Activated naive CD4-positive, alpha-beta T cell treated with anti-CD3 and anti-CD28 coated beads for 36 hours (primary cell): ENCODE measurements at places on chromosomes 7 and 10.

DNA sequence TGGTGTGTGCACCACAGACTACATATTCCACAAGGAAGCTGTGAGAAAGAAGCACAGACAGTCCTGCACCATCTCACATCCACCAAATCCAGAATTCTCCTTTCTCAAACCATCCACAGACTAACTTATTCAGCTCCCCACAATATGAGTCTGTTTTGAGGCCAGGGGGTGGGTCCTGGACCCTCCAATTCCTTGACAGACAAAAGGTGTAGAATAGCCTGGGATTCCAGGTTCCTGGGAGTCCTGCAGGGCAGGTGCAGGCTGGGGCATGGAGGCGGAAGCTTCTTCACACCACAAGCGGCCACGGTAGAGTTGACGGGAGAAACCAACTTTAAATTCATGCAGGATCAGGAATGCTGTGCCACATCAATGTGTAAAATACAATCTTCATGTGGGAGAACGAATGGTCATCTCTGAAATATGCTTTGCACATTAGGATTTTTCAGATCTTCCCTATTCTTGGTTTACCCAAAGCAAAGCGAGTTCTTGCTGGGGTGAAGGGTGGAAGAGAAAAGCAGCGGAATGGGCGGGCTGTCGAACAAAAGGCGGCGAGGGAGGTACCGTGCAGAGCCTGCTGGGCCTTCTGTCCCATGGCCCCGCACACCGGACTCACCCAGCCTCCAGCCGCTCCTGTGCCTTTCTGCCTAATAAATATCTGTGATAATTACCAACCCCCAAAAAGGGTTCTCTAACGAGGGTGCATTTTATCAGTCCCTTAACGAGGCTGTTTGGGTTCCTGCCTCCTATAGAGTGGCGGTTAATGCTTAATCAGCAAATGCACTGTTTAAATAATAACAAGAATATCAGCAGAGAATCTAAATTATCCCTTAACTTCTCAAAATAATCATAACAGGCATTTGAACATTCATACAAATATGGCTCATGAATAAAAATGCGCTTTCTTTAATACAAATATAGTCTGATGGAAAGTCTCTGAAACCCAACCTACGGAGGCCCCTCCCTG is 514.0 kb downstream of the DNAJB6 start:
- no peak for DNase-seq

- DNase-seq: no peak
Measured at GRCh38 chr7:149133028-149133710, 7.0 kb upstream of the ZNF425 start.

- DNase-seq: no peak
Measured at GRCh38 chr10:54282012-54282411, 519.0 kb downstream of the PCDH15 start.

DNA sequence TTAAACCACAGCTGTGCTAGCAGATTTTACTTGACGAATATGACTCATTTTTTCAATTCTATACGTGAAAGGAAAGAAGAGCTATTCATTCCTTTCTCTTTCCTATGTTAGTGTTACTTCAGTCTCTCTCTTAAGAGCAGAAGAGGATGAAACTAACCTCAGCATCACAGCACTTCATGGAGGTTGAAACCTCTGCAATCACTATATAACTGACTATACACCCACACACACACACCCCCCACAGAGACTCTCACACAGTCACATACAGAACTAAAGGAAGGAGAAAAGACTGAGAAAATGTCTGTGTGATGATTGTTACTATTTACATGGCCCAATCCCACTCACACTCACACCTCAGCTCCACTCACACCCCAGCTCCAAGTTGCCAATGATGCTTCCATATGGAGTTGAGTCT is 104.2 kb downstream of the KIF20B start:
- peak; percentile 90 for DNase-seq

DNA sequence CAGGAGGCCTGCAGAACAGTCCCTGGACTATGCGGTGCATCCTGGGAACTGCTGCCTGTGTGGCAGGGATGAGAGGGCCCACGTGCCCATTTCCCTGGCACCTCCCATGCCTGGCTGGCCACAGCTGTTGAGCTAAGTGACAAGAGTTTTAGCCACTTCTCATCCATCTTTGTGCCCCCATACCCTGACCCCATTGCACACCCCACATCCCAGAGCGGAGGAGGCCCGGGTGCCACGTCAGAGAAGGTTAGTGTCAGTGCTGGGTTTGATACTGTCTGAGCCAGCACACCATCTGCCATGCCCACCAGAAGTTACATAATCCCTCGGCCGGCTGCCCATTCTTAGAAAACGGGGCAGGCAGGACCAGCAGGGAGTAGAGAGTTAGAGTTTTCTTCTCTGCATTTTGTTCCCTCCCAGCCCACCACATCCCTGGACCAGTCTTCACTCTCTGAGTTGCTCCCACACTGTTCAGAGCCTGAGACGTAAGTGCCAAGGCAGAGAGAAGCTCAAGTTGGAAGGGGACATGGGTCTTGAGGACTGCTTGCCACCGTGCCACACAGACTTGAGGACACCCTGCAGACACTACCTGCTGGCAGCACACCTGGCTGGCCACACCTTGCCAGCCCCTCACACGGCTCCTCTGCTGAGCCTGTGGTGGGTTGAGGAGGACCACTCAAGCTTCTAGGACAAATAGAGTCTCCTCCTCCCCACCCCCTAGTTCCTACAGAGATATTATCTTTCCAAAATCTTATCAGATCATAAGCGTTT is 13.1 kb downstream of the UNC5B start:
- DNase-seq: no peak

- DNase-seq: no peak
Measured at GRCh38 chr7:41294556-41295454, 408.1 kb downstream of the INHBA start.

GRCh38 chr10:4663162-4663992 is 162.6 kb upstream of the AKR1E2 start:
- DNase-seq: peak; percentile 13

DNA sequence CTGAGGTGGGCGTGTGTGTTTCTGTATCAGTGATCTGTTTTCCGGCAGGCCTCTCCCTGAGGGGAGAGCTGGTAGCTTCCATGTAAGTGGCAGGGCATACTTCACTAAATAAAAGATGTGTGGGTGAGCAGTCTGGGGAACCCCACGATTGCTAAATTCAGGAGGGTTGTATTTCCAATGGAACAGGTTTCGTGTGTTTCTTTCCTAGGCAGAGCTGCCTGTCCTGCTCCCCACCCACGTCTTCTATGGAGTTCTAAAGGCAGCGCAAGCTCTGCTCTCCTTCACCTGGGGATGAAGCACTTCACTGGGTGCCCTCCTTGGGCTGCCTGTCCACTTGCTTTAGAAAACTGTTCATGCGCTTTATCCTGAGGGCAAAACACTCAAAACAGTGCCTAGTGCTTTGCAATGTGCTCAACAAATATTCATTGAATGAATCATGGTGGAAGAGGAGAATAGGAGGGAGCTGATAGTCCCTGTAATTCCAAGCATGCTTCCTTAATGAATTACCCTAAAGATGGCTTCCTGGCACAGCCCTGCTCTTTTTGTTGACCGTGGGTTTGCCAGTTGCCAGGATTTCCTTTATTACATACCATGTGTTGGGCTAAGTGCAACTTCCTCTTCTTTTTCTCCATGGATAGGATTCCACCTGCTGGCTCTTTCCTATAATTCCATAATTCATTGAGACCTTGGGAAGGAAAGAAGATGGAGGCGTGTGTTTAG is 50.6 kb upstream of the SRPK2 start:
- no peak for DNase-seq

DNA sequence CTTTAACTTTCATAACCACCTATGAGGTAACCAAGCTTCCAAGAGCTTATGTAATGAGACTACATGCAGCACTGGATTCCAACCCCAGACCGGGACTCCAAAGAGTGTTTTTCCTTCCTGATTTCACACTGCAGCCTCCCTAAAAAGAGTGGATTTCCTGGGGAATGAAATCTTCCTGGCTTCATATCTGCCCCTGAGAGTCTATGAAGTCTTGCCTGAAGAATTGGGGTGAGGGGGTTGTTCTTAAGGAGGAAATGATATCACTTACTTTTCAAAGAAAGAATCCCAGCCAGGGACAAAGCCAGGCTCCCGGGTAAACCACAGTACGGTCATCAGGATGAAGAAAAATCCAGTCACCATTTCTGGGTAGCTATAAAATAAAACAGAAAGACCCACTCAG is 29.7 kb downstream of the STMP1 start:
- DNase-seq: no peak
